ENCODE measurements at places on chromosomes 12 and 14. TPM values are rescaled to one million over a fixed set of nuclear protein-coding genes. Genes with fewer than 3 reads are reported as not detected.

GRCh38 chr14:35416108-35416750, 11.7 kb upstream of the NFKBIA start:
- peaks cover 21% of the 10 kb centered on the region for H3K4me1 ChIP-seq
- H3K27ac ChIP-seq, result peak overlapping the region; percentile 9
- no peak overlapping the region for H3K4me3 ChIP-seq
- no peaks in the 10 kb centered on the region for H3K27me3 ChIP-seq

DENND5B gene
- total RNA-seq, result 18.6 TPM

LRRC10 gene
- not detected for total RNA-seq

MRPL51 gene
- total RNA-seq, result 314 TPM

GPX2 gene
- total RNA-seq, result not detected

GRCh38 chr12:68790081-68790951, 17.7 kb upstream of the MDM2 start:
- peaks cover 24% of the 10 kb centered on the region for H3K4me1 ChIP-seq
- no peak for DNase-seq
- no peaks in the 10 kb centered on the region for H3K36me3 ChIP-seq
- H3K27me3 ChIP-seq, result no peaks in the 10 kb centered on the region
